ENCODE measurements at places on chromosomes 1 and 21.

GRCh38 chr1:201880928-201881571, 7.6 kb upstream of the SHISA4 start:
- peak; percentile 25 for DNase-seq

GRCh38 chr1:62508187-62508758, 71.4 kb downstream of the USP1 start:
- DNase-seq, result peak; percentile 69

GRCh38 chr21:27734146-27734545, 767.3 kb upstream of the ADAMTS5 start:
- DNase-seq, result no peak

- DNase-seq, result no peak
Observed at GRCh38 chr1:25042331-25043227, 112.5 kb upstream of the RUNX3 start.

DNA sequence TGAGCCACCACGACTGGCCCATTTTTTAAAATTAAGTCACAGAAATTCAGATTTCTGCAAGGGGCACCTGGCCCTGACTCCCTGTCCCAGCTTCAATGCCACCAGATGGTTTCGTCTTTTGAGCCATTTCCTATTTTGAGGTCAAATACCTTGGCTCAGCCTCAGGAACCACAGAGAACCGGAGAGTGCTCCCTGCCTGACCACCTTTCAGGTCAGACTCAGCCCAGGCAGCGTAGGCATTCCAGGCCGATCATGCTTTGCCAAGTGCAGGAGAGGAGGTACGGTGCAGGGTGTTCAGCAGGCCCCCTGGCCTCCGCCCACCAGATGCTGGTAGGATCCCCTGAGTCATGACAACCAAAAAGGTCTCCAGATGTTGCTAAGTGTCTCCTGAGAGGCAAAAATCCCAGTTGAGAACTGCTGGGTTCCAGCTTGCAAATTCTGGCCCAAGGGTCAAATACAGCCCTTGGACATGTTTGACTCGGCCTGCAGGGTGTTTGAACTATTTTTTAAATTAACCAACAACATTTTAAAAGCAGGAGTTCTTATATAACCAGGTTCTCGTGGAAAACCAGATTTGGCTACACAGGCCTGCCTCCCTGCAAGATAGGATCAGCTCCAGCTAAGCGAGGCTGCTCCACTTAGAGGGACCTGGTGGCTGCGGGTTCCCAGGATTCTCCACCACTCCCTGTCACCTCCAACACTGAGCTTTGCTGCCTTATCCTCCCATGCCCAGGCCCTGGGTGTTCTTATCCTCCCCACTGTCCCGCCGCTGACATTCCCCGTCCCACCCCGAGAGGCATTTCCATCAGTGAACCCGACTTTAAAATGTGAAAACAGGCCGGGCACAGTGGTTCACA, 61.9 kb upstream of the TARDBP start:
- no peak for DNase-seq

DNA sequence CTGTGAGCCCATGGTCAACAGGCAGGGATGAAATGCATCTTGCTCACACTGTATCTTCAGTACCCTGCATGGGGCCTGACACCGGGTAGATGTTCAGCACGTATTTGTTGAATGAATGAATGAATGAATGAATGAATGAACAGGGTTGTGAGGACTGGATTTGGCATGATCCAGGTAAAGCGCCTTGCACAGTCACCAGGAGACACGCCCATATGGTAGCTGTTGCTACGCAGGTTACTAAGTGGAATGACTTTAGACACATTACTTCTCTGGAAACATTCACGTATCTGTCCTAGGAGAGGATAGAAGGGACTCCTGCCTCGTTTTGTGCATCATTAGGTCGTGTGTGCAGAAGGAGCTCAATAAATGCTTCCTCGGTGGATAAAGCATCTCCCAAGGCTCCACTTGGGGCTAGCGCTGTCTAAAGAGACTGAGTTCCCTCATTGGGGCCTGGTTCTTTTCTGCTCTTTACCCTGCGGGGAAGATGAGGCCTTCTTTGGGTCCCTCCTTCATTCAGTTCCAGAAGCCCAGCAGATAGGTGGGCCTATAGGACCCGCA, 54.2 kb downstream of the NDUFS5 start:
- no peak for DNase-seq

GRCh38 chr1:8154621-8155052, 128.5 kb upstream of the ERRFI1 start:
- DNase-seq, result no peak

DNA sequence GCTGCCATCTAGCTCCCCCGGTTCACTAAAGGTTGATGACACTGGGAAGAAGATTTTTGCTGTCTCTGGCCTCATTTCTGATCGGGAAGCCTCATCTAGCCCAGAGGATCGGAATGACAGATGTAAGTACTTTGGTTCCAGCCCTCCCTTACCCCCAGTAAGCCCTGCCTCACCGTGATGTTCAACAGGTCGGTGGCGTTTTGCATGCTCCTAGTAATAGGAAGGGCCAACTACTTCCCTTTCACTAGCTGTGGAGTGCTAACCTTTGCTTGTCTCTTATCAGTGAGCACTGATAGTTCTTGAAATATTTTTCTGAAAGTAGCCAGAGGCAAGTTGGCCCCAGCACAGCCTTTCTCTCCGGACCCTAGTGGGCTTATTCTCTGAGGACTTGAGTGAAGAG, 7.5 kb downstream of the RNF220 start:
- no peak for DNase-seq

DNA sequence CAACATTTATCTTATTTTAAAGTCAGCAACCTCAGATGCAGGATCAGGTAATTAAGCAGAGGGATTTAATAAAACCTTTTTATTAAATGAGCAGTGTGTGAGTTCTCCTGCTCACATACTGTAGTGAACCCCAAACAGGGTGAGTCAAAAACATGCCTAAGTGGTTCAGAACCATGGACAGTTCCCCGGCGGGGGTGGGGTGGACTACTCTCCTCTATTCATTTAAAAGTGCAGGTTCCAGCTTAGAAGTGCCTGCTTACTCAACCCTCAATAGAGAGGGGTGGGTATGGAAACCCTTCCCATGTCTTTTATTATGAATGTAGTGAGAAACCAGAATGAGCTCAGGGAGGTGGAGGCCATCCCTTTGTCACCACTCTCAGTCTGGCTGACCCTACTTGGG, 397.9 kb downstream of the HHAT start:
- DNase-seq, result peak; percentile 57

DNA sequence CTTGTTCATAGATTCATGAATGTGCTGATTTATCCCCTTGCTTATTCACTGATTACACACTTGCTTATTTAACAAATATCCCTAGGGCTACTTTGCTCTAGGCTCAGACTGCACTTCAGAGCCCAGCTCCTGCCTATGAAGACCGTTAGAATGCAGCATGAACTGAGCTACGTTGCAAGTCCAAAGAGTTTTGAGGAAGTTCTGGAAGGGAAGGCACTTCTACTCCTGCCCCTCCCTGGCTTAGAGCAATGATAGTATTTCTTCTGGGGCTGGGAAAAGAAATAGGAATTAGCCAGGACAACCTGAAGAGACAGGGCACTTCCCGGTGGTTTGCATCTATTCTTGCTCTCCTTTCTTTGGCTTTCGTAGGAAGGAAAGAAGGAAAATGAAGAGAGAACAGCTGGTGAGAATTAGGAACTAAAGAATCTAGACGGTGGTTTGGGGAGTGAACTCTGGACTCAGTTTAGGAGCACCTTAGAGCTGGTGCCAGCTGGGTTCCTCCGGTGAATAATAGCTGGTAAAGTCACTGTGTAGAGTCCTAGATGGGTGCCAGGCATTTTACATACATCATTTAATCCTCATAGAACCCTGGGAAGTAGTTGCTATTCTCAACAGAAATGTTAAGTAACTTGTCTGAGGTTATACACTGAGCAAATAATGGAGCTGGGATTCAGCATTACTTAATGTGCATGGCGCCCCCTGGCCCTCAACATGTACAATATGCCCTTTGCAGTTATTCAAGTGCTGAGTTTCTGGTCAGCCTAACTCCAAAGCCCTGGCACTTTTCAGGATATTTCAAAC, 65.9 kb downstream of the NDUFS5 start:
- DNase-seq, result peak; percentile 84

DNA sequence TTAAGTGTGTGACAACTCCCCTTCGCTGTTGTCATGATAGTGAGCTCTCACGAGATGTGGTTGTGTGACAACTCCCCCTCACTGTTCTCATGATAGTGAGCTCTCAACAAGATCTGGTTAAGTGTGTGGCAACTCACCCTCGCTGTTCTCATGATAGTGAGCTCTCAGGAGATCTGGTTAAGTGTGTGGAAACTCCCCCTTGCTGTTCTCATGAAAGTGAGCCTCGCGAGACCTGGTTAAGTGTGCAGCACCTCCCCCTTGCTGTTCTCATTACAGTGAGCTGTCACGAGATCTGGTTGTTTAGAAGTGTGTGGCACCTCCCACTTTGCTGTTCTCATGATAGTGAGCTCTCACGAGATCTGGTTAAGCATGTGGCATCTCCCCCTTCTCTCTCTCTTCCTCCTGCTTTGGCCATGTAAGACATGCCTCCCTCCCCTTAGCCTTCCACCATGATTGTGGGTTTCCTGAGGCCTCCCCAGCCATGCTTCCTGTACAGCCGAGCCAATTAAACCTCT, 25.1 kb upstream of the LSS start:
- DNase-seq, result peak; percentile 81

GRCh38 chr1:172350856-172351255, 69.6 kb upstream of the C1orf105 start:
- no peak for DNase-seq

DNA sequence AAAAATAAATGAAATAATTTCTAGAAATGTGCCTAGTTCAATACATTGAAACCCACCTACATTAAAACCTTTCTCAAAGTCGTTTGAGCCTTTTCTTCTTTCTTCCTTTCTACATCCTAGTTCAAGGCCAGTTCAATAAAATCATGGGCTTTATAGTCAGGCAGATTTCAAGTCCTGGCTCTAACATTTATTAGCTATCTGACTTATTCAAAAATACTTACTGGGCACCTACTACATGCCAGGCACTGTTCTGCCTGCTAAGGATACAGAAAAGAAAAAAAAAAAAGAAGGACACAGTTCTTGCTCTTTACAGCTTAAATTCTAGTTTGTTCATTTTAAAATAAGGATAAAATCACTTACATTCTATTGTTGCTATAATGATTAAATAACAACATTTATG, 134.2 kb upstream of the FGGY start:
- DNase-seq, result no peak

DNA sequence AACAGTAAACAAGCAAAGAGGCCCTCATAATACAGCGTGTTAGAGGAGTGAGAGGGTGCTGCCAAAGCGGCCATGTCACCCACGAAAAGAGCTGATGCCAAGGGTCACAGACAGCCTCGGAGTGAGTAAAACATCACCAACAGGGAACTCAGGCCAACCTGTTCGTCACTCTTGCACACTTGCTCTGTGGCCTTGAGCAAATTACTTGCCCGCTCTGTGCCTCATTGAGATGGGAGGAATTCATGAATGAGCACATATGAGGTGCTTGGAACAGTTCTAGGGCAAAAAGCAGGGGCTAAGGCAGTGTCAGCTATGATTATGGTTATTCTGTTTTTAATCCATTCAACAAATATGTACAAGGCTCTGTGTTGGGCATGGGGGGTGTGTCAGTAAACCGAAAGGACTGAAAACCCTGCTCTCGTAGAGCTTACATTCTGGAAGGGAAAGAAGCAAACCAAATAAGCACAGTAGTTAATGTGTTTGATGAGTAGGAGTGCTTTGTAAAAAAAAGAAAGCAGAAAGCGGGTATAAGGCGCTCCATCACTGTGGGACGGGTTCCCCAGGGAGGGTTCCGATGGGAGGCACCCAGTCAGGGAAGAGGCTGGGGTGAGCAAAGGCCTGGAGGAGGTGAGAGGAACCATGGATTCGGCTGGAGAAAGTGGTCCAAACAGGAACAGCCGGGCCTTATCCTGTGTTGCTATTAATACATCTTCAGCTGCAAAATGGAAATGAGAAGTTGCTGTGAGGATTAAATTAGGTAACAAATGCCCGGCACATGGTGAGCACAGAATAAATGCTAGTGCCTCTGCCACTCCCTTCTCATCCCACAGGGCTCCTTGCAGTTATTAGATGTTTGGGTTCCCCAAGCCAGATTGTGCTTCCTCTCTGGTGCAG, 39.5 kb upstream of the RD3 start:
- no peak for DNase-seq

GRCh38 chr1:65011983-65012382, 45.6 kb upstream of the JAK1 start:
- DNase-seq, result no peak

DNA sequence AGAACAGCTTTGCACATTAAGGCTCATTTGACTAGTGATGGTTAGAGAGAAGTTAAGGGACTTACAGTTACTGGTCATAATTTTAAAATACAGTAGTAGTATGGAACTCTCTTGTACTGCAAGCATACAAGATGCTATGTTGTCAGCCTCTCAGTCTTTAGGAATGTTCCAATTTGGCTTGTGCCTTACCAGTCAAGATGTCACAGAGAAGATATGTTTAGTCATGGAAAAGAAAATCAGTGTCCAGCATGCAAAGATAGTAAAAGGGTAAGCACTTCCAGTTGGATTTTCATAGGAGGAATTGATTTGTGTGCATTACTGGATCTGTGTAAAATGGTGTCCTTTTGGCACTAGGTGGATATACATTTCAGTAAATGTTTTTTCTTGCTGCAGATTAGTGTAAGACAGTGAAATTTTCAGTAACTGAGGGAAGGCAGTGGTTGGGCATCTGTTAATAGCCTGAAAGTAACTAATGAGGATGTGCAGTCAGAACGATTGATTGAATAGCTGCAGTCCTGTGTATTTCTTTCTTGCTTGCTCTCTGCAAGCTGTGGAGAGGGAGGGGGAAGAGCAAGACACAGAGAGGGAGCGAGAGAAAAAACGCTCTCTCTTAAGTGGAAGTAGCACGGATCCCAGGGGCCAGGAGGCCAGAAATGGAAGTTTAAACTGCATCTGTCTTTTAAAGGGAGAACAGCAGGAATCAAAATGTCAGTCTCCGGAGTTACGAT, 108.2 kb downstream of the CLEC20A start:
- DNase-seq, result no peak

DNA sequence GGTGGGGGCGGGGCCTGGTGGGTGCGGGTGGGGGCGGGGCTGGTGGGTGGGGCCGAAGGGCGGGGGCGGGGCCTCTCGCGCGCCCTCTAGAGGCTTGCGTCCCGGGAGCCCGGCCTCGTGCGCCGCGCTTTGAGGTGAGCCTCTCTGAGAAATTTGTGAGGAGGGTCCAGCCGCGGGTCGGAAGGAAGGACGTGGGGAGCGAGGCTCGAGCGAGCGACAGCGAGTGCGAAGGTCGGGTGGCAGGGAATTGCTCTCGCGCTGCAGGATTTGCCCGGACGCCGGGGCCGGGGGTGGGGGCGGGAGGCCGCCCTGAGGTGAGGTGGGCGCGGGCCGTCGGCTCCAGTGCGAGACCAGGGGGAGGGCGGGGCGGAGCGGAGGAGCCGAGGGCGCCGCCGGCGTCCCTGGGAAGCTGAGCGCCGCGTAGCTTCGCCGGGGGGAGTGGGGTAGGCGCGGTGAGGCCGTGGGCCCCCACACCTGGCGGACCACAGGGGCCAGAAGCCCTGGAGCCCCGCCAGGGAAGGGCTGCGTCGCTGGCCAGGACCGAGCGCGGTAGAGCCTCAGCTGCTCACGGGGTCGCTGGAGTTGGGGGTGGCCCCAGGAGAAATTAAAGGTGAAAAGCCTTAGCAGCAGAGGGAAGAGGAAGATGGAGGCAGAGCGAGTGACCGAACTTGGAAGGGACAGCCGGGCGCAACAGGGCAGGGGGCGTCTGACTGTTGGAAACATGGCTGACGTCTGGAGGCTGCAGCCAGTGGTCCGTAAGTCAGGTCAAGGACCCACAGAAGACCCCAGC, 754 bp upstream of the LSS start:
- no peak for DNase-seq

- DNase-seq, result no peak
Observed at GRCh38 chr1:150536836-150537731, 12.1 kb upstream of the ADAMTSL4 start.
